AG04450 (cell line): ENCODE measurements at places on chromosomes 2 and 18. TPM values are rescaled to one million over a fixed set of nuclear protein-coding genes. Genes with fewer than 3 reads are reported as not detected.

PJVK gene
- 2.1 and 3.4 TPM in 2 replicates for polyA plus RNA-seq

EMX1 gene
- polyA plus RNA-seq = not detected in 2 replicates

INPP5D gene
- polyA plus RNA-seq = 0.43 and 0.84 TPM in 2 replicates

NT5C1B gene
- not detected in 2 replicates for polyA plus RNA-seq

RRM2 gene
- polyA plus RNA-seq = 13.7 and 21.7 TPM in 2 replicates

CHRNG gene
- polyA plus RNA-seq = not detected in 2 replicates
